ENCODE measurements at places on chromosomes 13 and 19. TPM values are rescaled to one million over a fixed set of nuclear protein-coding genes. Genes with fewer than 3 reads are reported as not detected.

The PRR22 gene
- polyA plus RNA-seq = 5.1 TPM

The CD70 gene
- polyA plus RNA-seq = not detected

The FOSB gene
- 19.0 TPM for polyA plus RNA-seq

The GJB6 gene
- polyA plus RNA-seq = 0.27 TPM

The PPFIA3 gene
- polyA plus RNA-seq = 28.2 TPM

The PSG6 gene
- not detected for polyA plus RNA-seq

The ZNF71 gene
- polyA plus RNA-seq = 1.4 TPM

The RFXANK gene
- polyA plus RNA-seq = 149 TPM

The PGLYRP2 gene
- polyA plus RNA-seq = not detected

DNA sequence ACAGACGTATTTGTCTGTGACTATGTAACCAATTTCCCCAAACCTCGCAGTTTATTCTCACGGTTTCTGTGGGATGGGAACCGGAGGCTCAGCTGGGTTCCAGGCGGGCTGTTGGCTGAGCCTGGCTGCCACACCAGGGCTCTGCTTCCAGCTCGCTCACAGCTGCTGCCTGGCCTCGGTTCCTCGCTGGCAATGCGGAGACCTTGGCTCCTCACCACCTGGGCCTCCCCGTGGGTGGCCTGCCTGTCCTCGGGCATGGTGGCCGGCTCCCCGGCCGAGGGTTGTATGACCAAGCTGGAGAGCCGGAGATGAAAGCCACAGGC, 218.9 kb upstream of the MAB21L1 start:
- H3K27me3 ChIP-seq = no peaks in the 10 kb centered on the region
- no peaks in the 10 kb centered on the region for H3K4me1 ChIP-seq
- no peak overlapping the region for H3K4me3 ChIP-seq
- no peak overlapping the region for H3K27ac ChIP-seq

- no peak overlapping the region for H3K27ac ChIP-seq
- no peaks in the 10 kb centered on the region for H3K27me3 ChIP-seq
- no peaks in the 10 kb centered on the region for H3K36me3 ChIP-seq
- no peak overlapping the region for H3K4me3 ChIP-seq
Observed at GRCh38 chr13:57018915-57019314, 121.8 kb upstream of the PRR20A start.

DNA sequence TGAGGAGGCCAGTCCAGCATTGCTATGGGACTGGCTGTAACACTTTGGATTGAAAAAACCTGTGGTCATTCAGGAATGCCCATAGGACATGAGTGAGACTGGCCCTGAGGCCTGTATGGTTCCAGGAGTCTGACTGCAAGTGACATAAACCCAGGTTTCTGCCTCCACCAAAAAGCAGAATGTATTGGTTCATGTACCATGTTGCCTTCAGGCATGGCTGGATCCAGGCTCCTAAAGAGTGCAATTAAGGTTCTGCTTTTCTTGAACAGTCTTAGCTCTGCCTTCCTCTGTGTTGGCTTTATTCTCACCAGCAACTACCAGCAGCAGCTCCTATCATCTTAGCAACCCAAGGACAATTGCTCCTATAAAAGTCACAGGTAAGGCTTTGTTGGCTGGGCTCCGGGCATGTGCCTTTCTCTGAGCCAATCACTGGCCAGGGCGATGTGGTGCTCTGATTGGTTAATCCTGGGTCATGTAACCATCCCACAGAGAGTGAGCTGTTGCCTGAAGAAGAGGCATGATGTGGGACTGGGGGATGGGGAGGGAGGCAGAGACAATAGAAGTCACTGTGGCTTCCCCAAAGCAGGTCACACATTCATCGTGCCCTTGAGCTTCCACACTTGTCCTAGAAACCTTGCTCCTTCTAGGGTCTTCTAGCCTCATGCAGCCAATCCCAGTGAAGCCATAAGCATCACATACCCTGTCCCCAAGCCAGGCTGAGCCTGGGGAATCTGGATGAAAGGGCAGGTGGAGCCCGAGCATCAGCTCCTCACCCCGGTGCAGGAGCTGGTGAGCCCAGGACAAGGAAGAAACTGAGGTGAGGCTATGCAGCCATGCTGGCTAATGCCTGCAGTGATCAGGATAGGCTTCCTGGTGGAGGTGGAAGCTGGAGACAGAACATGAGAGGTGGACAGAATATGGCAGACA, 123.9 kb downstream of the URI1 start:
- no peaks in the 10 kb centered on the region for H3K27me3 ChIP-seq
- no peak overlapping the region for H3K27ac ChIP-seq
- no peaks in the 10 kb centered on the region for H3K36me3 ChIP-seq
- DNase-seq = no peak
- H3K4me1 ChIP-seq = no peaks in the 10 kb centered on the region
- H3K4me3 ChIP-seq = no peak overlapping the region

GRCh38 chr13:39603424-39603947, 493 bp upstream of the LHFPL6 start:
- no peak for DNase-seq
- H3K4me1 ChIP-seq = peaks cover 3% of the 10 kb centered on the region
- H3K4me3 ChIP-seq = peak overlapping the region; percentile 17

DNA sequence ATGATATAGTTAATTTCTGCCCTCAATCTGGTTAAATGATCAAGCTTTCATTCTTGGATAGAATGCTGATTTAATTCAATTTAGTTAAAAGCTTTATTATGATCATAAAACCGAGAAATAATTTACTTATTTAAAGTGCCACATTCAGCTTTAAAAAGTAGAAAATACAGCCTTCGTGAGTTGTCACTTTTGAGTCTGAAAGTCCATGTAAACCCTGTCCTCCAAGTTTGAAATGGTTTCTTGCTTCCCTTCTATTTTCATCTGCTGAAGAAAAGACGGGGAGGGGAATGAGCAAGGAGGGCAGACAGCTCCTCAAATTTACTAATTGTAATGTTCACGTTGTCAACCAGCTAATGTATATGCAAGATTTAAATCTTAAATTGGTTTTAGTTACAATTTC, 59.5 kb downstream of the NDFIP2 start:
- DNase-seq = no peak
- H3K27ac ChIP-seq = no peak overlapping the region
- H3K4me1 ChIP-seq = no peaks in the 10 kb centered on the region
- peaks cover 15% of the 10 kb centered on the region for H3K36me3 ChIP-seq

DNA sequence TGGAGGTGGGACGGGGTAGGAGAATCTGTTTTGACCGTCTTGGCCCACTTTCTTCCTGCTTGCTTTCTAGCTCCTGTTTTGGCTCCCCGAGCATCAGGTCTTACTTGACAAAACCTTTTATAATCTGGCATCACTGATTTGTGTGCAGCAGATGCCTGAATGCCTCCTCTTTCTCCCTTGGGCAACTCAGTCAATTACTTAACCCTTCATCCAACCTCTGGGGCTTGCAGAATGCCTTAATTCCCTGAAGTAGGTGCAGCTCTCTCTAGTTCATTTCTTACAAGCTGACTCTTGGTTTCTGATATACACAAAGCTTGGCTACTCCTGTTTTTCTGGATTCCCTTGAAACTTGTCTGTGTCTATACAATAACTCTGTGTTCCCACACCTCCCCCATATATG, 5.7 kb upstream of the NUP58 start:
- peaks cover 9% of the 10 kb centered on the region for H3K27me3 ChIP-seq
- no peak overlapping the region for H3K27ac ChIP-seq
- no peak for DNase-seq
- no peak overlapping the region for H3K4me3 ChIP-seq
- no peaks in the 10 kb centered on the region for H3K36me3 ChIP-seq

- peak; percentile 86 for DNase-seq
- no peaks in the 10 kb centered on the region for H3K4me1 ChIP-seq
- peaks cover 21% of the 10 kb centered on the region for H3K36me3 ChIP-seq
- no peak overlapping the region for H3K4me3 ChIP-seq
- peak overlapping the region; percentile 62 for H3K27ac ChIP-seq
Observed at GRCh38 chr19:7257148-7258040, 36.8 kb downstream of the INSR start.

DNA sequence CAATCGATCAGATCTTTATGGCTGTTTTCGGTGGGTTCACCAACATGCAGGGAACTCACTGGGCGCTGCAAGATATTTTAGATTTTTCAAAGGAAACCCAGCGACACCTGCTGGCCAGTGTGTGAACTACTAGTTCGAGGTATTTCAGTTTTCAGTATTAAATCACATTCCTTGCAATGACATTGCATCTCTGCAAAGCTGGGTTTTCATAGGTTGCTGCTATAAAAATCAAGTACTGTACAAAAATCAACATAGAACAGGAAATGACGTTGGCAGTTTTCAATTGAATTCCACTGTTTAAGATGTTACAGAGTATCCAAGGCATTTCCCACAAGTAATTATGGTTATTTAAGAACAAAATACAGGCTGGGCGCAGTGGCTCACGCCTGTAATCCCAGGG, 17.6 kb downstream of the LIG1 start:
- no peak overlapping the region for H3K27ac ChIP-seq
- H3K27me3 ChIP-seq = no peaks in the 10 kb centered on the region
- peak; percentile 59 for DNase-seq
- H3K4me3 ChIP-seq = no peak overlapping the region
- H3K36me3 ChIP-seq = peaks cover 4% of the 10 kb centered on the region
- H3K4me1 ChIP-seq = no peaks in the 10 kb centered on the region

GRCh38 chr19:3224346-3225168, at the start of gene CELF5:
Gene CELF5, plus strand, starts transcription at chr19:3224661. Its CDS starts 79 bp downstream, at chr19:3224740.
- peaks cover 16% of the 10 kb centered on the region for H3K27me3 ChIP-seq
- H3K4me1 ChIP-seq = no peaks in the 10 kb centered on the region
- no peak within 1 kb of the TSS for H3K4me3 ChIP-seq
- DNase-seq = peak; percentile 15
- H3K36me3 ChIP-seq = no peaks in the 10 kb centered on the region

DNA sequence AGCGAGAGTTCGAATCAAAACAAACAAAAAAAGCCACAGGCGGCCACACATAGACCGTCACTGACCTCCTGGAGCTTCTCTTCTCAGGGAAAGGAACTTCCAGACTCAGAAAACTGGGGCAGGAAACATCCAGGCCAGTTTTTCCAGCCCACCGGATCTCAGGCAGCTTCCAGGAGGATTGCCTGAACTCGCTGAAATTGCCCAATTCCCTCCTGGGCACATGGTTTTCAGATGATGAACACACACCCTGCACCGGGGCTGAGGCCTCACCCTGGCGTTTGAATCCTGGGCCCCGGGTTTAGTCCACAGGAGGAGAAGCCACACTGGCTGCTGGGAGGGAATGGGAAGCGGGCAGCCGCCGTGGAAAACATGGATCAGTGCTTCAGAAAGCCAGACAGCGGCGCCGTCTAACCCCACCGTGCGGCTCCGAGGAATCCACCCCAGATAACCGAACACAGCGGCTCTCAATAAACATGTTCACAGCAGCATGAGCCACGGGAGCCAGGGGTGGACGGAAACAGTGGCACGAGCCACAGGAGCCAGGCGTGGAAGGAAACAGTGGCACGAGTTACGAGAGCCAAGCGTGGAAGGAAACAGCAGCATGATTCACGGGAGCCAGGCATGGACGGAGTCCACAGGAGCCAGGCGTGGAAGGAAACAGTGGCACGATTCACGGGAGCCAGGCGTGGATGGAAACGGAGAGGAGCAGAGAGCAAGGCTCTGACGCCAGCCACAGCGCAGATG, 18.2 kb upstream of the PTBP1 start:
- no peaks in the 10 kb centered on the region for H3K36me3 ChIP-seq
- no peaks in the 10 kb centered on the region for H3K27me3 ChIP-seq
- no peak overlapping the region for H3K4me3 ChIP-seq
- no peak overlapping the region for H3K27ac ChIP-seq

GRCh38 chr13:39656325-39656677, 839 bp downstream of the COG6 start:
- H3K27ac ChIP-seq = no peak overlapping the region
- no peaks in the 10 kb centered on the region for H3K4me1 ChIP-seq
- peak overlapping the region; percentile 95 for H3K4me3 ChIP-seq

DNA sequence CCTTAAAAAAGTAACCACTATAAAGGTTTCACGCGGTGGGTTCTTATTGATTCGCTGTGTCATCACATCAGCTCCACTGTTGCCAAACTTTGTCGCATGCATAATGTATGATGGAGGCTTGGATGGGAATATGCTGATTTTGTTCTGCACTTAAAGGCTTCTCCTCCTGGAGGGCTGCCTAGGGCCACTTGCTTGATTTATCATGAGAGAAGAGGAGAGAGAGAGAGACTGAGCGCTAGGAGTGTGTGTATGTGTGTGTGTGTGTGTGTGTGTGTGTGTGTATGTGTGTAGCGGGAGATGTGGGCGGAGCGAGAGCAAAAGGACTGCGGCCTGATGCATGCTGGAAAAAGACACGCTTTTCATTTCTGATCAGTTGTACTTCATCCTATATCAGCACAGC, 30.6 kb downstream of the FGF9 start:
- H3K4me3 ChIP-seq = no peak overlapping the region
- DNase-seq = no peak
- H3K27ac ChIP-seq = no peak overlapping the region
- H3K27me3 ChIP-seq = no peaks in the 10 kb centered on the region
- no peaks in the 10 kb centered on the region for H3K36me3 ChIP-seq

DNA sequence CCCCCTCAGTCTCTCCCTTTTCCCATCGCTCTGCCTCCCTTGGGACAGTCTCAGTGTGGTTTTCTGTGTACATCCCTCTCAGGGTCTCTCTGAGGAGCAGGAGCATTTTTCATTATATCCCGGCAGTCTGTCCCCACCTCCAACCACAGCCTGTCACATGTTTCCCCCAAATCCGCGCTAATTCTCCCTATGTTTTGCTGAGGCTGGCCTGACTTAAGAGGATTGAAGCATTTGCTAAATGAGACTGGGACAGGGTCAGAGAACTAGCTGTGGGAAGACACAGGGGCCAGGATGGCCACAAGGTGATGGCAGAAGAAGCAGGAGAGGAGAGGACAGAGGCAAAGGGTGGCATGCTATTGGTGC, 5.5 kb downstream of the TPRX1 start:
- H3K4me3 ChIP-seq = no peak overlapping the region
- H3K27ac ChIP-seq = no peak overlapping the region
- peaks cover 6% of the 10 kb centered on the region for H3K27me3 ChIP-seq
- DNase-seq = no peak

- no peaks in the 10 kb centered on the region for H3K36me3 ChIP-seq
- H3K27me3 ChIP-seq = no peaks in the 10 kb centered on the region
- H3K4me1 ChIP-seq = no peaks in the 10 kb centered on the region
- no peak overlapping the region for H3K4me3 ChIP-seq
Observed at GRCh38 chr19:49374665-49375434, 11.2 kb downstream of the DKKL1 start.

- DNase-seq = peak; percentile 91
- H3K27ac ChIP-seq = no peak overlapping the region
- H3K27me3 ChIP-seq = peaks cover 31% of the 10 kb centered on the region
- no peak overlapping the region for H3K4me3 ChIP-seq
- H3K36me3 ChIP-seq = no peaks in the 10 kb centered on the region
Observed at GRCh38 chr19:12847159-12848139, 9.1 kb downstream of the MAST1 start.

- H3K27me3 ChIP-seq = peaks cover 2% of the 10 kb centered on the region
- no peak overlapping the region for H3K4me3 ChIP-seq
- no peaks in the 10 kb centered on the region for H3K36me3 ChIP-seq
Observed at GRCh38 chr19:40147693-40148347, 43.4 kb upstream of the MAP3K10 start.

- H3K4me3 ChIP-seq = no peak overlapping the region
- H3K27me3 ChIP-seq = no peaks in the 10 kb centered on the region
- peaks cover 7% of the 10 kb centered on the region for H3K4me1 ChIP-seq
- DNase-seq = no peak
- H3K27ac ChIP-seq = no peak overlapping the region
- H3K36me3 ChIP-seq = peaks cover 86% of the 10 kb centered on the region
Observed at GRCh38 chr19:1362387-1363257, 21.1 kb upstream of the NDUFS7 start.

GRCh38 chr13:28056970-28057712, 43.2 kb downstream of the FLT3 start:
- H3K27ac ChIP-seq = no peak overlapping the region
- H3K4me3 ChIP-seq = no peak overlapping the region
- no peaks in the 10 kb centered on the region for H3K36me3 ChIP-seq
- peaks cover 1% of the 10 kb centered on the region for H3K27me3 ChIP-seq
- DNase-seq = no peak
- no peaks in the 10 kb centered on the region for H3K4me1 ChIP-seq
